ENCODE measurements at places on chromosomes 16 and 17. TPM values are rescaled to one million over a fixed set of nuclear protein-coding genes. Genes with fewer than 3 reads are reported as not detected.
A peak's percentile ranks its signal among the peaks of the same experiment; 100 is the strongest.

DNA sequence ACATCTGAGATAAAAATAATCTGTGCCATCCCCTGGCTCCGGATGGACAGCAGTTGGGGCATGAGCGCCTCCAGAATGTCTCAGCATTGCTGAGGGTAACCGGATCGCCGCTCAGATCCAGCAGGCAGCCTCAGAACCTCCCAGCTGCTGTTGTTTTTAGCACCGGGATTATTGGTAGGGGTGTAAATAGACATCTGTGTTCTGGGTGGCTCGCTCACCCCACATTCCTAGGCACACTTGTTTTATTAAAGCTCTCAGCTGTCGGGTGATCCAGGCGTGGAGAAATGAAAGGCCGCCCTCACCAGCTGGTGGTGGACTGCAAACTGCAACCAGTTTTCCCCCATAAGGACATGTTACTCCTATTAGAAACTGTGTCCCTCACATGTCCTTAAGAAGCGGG is 32.1 kb downstream of the MYH3 start:
- no peak for DNase-seq

GRCh38 chr17:54813896-54814295 is 86.8 kb upstream of the TOM1L1 start:
- no peak for DNase-seq

GRCh38 chr17:55648086-55648485 is 74.6 kb downstream of the TMEM100 start:
- no peak for DNase-seq

GRCh38 chr17:49318435-49318965 is 43.5 kb downstream of the ZNF652 start:
- no peak for DNase-seq

- DNase-seq = no peak
Measured at GRCh38 chr17:31486351-31487062, 95.0 kb downstream of the RAB11FIP4 start.

DNA sequence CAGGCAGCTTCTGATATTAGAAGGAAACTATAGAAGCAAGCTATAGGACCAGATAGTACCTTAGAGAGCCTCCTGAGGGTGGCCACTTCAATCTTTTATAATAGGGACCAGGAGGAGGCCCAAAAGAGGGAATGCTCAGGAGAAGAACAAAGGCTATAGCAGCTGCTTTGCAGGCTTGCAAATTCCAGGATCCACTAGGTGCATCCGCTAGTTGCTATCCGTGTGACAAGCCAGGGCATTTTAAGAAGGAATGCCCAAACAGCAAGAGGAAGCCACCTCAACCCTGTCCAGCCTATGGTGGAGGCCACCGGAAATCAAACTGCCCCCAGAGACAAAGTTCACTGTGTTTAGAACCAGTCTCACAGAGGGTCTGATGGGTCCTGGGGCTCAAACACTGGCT is 192.6 kb upstream of the KIF2B start:
- no peak for DNase-seq

DNA sequence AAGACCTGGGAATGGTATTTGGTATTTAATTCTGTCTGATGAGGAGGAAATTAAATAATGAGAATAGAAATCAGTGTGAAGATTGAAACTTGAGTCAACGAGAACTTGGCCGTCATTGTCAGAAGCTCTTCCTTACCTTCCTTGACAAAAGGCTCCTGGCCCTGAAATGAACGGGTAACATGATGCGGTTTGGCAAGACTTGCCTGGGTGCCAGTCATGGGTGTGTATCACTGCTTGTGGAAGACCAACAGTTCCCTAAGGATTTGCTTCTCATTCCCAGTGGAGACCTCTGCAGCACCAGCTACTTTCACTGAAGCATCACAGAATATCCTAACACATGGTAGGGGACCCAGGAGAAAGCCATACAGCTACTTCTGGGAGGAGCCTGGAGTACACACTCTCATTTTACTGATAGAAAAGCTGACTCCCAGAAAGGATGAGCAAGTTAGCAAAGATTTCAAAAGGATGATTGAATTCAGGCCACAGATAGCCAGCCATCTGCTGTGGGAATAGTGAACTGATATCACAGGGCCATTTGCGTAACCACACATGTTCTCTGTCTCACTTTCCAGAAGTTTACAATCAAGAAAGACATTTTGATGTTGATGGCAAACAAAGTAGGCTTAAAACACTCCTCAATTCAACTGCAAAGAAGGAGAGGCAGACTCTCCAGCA is 258.1 kb upstream of the SALL1 start:
- no peak for DNase-seq

- no peak for DNase-seq
Measured at GRCh38 chr16:8589057-8589899, 1.0 kb downstream of the TMEM114 start.

DNA sequence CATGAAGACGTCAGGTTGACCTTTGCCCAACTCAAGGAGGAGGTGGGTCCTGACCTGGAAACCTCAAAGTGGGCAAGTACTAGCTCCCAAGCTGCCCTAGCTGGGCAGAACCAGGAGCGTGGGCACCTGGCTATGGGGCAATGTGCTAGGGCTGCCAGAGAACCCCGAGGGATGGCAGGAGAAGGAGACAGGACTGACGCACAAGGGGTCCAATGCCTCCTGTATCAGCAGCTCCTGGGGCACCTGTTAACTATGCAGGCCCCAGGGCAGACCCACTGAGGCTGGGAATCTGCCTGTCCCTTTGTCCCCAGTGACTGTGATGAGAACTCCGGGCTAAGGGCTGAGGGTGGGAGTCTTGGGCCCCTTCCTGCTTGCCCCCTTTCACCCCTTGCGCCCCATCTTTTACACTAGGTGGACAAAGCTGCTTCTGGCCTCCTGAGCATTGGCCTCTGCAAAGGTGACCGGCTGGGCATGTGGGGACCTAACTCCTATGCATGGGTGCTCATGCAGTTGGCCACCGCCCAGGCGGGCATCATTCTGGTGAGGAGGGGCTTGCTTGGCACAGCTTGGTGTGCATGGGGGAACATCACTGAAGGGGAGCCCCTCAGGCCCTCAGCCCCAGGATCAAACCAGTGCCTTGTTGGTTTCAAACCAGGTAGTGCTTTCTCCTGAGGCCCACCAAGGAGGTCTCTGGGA is 7.7 kb downstream of the CHAD start:
- DNase-seq = no peak

DNA sequence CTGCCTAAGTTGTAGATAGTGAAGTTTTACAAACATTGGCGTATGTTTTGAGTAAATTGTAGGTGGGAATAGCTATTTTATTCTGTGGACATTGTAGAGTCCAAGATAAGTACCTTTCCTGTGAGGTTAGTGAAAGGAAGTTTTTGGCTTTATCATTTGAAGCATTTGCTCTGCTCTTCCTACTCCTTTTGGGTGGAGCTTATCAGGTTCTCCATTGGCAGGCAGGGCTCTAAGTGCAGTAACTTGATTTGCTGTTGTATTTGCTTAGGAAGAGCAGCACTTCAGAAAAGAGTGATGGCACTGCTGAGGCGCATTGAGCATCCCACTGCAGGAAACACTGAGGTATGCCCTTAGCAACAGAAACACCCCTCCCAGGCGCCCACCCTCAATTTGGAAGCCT is 70.1 kb downstream of the OMG start:
- DNase-seq = no peak

GRCh38 chr16:57576429-57576870 is 34.0 kb downstream of the ADGRG5 start:
- DNase-seq = peak; percentile 79

- no peak for DNase-seq
Measured at GRCh38 chr16:24101431-24101830, 154.7 kb upstream of the CACNG3 start.

DNA sequence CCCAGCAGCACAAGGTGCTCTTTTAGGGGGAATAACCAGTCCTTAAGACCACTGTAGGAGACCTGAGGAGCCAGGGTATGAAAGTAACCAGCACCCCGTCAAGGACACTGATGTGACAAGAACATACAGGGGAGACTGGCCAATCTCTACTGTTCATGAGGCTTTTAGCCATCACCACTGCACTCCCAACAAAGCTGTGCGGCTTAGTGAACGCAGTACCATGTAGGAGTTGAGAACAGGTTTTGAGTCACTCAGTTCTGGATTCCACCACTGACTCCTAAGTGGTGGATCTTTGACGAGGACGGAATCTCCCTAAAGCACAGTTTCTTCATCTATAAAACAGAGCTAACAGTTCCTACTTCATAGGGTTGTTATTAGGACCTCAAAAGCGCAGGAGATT is 26.8 kb downstream of the COG4 start:
- no peak for DNase-seq

DNA sequence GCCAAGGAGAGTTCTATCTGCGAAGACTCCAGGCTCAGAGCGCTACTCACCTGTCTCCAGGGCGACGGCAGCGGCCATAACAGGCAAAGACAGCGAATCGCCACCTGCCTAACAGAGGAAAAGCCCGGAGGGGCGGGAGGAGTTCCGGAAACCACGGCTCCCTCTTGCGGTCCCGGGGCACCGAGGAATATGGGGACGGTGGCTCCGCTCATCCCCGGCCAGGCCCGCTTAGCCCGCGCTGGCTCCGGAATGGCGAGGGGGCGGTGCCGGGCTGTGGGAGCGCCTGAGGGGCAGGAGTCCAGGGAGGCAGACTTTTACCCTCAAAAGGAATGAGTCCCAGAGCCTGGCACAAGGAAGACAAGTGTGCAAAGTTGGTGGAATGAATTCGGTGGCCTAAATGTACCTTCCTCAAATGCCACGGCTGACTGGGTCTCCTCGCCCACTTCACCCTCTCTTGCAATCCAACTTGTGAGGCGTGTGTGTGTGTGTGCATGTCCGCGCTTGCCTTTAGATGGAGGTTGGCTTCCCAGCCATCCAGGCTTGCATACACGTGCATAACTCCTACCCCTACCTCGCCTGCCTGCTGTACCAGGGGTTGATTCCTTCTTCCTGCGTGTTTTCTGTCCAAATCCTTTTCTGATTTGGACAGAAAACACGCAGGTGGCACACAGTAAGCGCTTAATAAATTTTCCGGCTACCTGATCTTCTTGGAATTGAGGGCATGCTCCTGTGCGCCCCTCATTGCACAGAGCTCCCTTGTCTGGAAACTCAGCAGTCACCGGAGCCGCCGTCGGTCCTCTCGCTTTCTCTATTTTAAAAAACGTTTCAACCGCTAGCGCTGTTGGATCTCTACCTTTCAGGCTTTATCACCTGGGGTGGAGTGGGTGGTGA is 3.5 kb downstream of the C17orf100 start:
- peak; percentile 70 for DNase-seq

DNA sequence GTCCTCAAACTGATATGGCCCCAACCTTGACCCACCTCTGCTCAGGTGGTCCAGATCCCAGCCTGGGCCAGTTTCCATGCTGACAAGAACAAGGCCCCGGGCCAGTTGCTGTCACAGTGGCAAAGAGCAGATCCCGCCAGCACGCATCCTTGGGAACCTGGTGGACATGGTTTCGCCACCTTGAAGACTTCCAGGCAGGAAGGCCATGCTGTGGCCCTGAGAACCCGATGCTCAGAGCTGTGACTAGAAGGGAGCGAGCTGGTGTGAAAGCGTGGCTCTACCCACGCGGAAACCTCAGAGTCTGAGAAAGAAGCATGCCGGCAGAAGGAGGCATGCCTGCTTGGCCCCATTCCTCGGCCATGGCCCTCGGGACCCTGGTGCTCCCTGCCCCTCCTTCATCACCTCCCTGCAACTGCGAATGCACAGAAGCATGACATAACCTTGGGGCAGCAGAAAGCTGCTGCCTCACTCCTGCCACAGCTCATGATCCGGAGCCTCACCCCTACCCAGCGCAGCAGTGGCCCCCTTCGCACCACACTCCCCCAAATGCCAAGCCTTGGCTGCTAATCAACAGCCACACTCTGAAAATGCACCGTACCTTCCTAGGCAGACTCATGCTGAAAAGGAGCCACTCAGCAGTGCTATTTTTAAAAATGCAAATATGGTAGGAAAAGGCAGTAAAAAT is 33.2 kb downstream of the UBE2O start:
- no peak for DNase-seq

- no peak for DNase-seq
Measured at GRCh38 chr17:16440901-16441629, 25.7 kb downstream of the TRPV2 start.

DNA sequence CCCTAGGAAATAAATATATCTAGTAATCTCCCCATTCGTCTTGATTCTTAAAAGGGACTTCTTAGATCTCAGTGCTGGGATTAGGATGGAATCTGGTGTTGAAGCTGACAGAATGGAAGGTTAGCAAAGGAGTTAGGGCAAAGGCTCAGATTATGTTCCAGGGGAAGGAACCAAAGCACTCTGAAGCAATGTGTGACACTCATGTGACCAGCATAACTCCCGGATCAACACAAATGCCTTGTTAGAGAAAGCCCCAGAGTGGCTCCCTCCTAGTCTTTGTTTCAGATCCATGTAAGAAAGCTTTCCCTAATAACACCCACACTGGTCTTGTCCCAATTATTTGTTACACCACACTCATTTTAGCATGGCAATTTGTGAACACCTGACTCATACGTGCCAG is 62.6 kb upstream of the ERN1 start:
- no peak for DNase-seq

NACA2 gene
- not detected for total RNA-seq

KRT33B gene
- total RNA-seq = not detected

TNRC6C gene
- 36.7 TPM for total RNA-seq

CFAP52 gene
- not detected for total RNA-seq

KRT40 gene
- total RNA-seq = not detected

GNAO1 gene
- 23.8 TPM for total RNA-seq

TAC4 gene
- not detected for total RNA-seq

GNG13 gene
- total RNA-seq = 0.52 TPM
